ENCODE measurements at places on chromosomes 2 and 18.

GRCh38 chr2:112257575-112257974 lies 2.7 kb upstream of the ZC3H8 start:
- DNase-seq: no peak

DNA sequence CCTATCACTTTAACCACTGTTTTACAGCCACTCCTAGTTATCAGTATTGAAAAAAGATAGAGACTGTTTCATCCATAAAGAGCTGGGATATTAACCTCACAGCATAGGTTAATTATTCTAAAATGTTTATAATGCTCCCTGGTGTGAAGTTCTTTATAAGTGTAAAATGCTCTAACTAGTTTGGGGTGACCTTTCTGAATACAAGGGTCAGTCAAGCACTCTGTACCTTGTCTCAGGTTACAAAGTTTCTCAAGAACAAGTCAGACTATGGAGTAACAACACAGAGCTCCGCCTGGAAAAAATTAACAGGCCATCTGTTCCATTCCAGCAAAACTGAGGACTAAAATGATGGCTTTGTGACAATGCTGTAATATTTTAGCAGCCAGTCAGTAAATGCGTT lies 107.4 kb downstream of the NOL4 start:
- DNase-seq: no peak

GRCh38 chr18:55105873-55106272 lies 146.6 kb upstream of the CCDC68 start:
- DNase-seq: no peak

DNA sequence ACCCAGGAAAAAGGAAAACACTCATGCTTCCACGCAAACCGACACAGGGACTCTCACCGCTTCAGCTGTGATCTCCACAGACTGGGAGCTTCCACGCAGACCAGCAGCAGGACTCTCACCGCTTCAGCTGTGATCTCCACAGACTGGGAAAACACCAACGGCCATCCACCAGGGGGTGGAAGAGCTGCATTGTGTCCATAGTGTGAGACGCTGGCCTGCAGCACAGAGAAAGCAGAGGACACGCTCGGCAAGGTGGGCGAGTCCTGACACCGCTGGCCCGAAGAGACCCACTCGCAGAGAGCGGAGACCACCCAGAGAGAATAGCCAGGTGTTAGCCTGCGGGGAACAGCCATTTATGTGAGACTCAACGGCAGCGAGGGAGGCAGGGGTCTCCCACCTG lies 42.5 kb upstream of the NFATC1 start:
- DNase-seq: no peak

GRCh38 chr2:146597291-146597690 lies 1247.5 kb upstream of the ACVR2A start:
- DNase-seq: no peak

DNA sequence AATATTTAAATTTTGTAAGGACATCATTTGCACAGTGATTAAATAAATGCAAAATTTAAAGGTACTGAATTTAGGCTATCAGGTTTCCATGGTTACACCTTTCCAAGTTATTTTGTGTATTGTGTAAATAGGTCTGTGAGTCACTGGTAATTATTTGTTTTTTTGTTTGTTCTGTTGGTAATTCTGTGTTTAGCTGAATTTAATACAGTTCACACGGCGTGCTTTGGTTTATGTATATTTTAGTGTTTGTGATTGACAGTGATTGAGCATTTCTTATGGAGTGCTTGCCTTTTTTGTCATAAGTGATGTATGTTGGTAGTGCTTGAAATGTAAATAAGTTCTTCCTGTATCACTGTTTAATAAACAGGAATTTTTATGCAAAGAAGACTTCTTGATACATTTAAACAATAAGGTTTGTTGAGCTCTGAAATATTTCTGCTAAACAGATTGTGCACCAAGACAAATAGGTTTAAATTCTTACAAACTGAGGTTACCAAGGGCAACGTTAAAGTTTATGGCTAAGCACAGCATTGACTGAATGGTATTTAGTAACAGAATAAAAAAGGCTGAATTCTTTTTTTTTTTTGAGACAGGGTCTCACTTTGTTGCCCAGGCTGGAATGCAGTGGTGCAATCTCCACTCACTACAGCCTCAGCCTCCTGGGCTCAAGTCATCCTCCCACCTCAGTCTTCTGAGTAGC lies 38.3 kb upstream of the DLX1 start:
- no peak for DNase-seq

DNA sequence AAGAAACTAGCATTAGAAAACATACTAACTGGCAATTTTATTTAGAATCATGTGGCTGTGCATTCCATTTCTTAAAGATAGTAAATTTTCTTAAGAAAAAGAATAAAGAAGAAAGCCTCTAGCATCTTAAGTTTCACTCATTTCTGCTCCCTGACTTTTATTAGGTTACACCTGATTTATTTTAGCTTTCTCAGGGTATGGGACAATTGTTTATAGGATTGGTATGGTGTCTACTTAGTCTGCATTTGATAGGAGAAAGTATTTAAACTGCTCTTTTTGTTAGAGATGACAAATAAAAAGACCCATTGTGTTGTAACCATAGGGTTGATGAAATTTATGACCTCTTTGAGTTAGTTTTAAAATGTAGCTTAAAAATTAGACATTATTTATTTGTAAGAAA lies 115.2 kb downstream of the PTPRM start:
- no peak for DNase-seq

- DNase-seq: peak; percentile 63
These were observed 3.5 kb downstream of the SNTG2 start for GRCh38 chr2:953975-954686.

Data from GM03348 (cell line).